ENCODE measurements at places on chromosomes 13 and 19.

DNA sequence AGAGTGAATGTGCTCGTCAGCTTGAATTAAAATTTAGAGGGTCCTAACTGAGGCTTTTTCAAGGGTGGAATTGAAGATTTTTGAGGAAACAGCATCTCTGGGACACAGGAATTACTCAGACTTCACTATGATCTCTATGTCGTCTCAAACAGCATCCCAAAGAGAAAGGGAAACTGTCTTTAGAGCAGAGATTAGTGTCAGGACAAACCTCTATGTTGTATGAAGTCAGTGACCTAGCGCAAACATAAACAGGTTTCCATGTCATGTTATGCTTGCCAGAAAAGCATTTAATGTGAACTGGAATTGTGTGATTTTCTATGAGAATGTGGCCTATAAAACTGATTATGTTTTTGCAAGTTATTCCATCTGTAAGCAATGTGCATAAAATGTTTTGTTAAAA, 573.7 kb downstream of the GPC6 start:
- DNase-seq = no peak

DNA sequence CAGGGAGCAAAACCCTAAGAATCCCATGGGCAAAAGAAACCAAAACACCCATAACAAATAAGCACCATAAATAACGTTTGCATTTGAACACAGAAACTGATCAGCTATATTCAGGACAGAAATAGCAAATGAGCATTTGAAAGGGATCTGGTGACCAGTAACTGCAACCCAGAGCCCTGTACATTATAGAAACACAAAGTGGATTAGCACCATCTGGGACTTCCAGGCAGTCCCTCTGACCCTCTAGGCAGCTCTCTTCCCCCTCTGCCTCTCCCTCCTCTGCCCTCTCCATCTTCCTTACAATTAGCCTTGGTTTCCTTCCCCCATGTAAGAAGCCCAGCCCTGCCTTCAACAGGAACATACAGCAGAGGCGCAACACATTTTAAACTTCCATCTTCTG, 215.0 kb downstream of the DCLK1 start:
- DNase-seq = no peak

- no peak for DNase-seq
Observed at GRCh38 chr13:30021611-30022010, 171.2 kb upstream of the UBL3 start.

- DNase-seq = no peak
Observed at GRCh38 chr19:14019100-14019499, 8.8 kb upstream of the RLN3 start.

GRCh38 chr13:85799097-85799582, at the start of gene SLITRK6:
TSS of gene SLITRK6 (minus strand) at chr13:85799419. CDS start at chr13:85796508, 2,911 bp downstream.
- peak; percentile 61 for DNase-seq

DNA sequence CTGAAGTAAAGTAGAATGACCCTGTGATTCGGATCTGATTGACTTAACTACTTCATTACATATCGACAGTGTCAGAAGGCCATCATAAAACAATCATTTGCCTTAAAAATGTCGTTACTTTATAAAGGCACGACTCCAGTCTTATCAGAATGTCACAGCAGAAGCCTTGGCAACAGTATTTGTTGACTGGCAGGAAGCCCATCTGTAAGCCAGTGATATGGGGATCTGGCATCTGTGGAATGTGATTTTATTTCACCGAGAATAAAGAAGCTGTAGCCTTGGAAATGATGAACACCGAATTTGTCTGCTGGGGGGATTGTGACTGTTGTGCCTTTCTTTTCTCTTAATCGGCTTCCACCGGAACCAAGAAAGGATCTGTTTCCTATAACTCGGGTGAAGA, 362.5 kb downstream of the TDRD3 start:
- no peak for DNase-seq

GRCh38 chr19:18796239-18796638, 5.1 kb upstream of the COMP start:
- no peak for DNase-seq

DNA sequence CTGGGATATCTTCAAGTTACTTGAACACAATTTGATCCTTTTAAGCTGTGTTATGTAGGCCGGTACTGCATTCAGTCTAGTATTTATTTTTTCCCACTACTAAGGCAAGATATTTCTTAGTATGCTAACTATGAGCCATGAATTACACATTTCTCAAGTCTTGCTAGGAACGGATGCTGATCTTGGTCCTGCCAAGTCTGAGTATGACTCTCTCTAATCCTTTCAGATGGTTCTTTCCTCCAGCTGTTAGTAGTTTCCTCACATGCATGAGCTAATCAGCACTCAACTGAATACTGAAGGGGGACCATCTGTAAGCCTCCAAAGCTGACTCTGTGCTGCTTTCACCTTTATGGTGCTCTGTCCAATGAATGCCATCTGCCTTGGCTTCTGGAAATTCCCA, 460.3 kb downstream of the KCTD12 start:
- no peak for DNase-seq

DNA sequence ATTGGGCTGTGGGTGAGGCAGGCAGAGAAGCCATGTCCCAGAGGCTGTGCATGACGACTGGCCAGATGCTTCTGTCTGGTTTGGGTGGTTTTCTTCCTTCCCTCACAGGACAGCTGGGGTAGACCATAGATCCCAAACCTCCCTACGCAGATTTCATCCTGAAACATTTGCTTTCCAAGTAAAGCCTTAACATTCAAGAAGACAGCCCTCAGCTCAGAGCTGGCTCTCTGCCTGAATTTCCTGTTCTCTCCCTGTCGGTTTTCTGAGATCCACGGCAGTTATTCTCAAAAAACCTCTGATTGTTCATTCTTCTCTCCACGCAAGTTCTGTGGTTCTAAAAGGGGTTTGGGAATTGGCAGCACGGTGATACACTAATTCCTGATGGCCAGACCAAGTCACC, 25.3 kb downstream of the UQCRFS1 start:
- DNase-seq = no peak

DNA sequence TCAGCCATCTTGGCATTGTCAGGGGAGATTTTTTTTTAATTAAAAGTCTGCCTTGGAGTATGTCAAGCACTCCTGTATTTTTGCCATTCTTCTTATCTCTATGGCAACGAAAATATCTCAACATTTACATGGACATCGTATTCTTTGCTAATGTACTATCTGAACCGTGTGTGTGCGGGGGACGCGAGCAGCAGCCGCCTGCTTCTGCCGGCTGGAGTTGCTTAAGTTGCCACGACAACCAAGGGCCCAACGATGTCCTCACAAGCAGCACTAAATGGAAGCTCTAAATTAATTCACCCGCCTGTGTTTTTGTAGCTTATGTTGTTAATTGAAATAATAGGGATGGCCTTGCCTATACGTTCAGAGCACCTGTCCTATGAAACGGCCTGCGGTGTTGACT, 309.5 kb downstream of the TEX29 start:
- DNase-seq = no peak

- DNase-seq = no peak
Observed at GRCh38 chr19:18049385-18049784, 37.3 kb downstream of the IL12RB1 start.

DNA sequence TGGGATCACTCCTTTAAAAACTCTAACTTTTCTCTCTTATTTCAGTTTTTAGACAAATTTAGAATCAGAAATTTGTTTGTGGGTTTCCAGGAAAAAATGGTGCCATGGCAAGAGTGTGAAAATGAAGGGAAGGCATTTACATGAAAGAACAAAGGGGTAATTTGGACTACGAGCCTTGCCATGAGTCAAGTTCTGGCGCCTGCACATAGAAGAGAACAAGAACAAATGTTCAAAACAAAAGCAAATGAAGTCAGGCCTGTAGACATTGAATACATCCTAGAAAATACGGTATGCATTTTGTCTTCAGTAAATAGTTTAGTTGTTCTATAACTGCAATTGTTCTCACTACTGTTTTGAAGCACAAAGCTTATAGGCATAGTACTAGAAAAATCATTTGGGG, 1390.5 kb downstream of the EFNB2 start:
- DNase-seq = no peak

DNA sequence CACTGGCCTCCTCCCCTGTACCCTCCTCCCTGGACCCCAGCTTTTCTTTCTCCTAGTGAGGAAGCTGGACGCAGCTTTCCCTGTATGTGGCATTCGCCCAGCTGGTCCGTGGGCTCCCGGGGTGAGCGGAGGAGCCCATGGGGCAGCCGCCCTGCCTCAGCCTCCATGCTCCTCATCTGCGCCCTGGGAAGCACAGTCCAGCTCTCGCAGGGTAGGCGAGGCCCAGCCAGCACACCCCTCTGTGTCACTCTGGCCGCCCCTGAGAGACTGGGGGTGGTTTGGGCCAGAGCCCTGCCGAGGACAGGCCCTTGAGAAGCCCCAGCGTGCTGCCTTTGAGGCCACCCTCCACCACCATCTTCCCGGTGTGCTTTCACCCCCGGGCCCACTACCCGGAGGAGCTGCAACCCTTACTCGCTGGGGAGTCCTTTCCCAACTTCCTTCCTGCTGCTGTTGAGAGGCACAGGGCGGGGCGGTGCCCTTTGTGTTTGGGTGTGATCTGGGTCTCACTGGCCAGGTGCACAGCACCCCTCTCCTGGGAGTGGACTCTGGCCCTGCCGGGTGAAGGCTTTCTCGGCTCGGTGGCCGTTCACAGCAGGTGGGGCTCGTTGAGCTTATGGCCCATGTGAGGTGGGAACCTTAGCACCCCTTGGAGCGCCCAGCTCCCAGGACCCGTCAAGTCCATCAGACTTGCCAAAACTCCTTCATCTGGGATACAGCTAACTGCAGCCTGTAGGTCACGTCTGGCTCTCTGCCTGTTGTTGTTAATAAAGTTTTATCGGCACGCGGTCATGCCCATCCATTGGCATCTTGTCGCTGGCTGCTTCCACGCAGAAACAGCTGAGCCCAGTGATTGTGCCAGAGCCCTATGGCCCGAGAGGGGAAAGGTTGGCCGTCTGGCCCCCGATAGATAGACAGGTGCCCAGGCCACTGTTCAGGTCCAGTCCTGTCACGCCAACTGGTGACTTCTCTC, 3.2 kb downstream of the NCLN start:
- no peak for DNase-seq

DNA sequence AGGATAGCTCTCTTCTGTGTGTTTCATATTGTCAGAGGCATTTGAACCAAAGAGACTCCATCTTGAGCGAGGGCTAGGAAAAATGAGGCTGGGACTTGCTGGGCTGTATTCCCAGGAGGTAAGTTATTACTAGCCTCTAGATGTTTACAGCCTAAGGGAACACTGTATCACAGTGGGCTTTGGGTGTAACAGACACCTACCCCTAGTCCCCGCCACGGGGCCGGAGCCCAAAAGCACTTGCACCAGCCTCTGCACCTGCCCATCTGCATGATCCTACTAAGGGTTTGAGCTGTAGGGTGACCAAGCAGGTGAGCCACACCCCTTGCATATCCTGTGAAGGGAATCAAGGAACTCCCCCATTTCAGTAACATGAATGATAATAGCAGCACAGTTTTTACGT, 1972.2 kb downstream of the OLFM4 start:
- DNase-seq = no peak

GRCh38 chr19:46189971-46190888, 39.3 kb upstream of the IGFL1 start:
- DNase-seq = no peak

DNA sequence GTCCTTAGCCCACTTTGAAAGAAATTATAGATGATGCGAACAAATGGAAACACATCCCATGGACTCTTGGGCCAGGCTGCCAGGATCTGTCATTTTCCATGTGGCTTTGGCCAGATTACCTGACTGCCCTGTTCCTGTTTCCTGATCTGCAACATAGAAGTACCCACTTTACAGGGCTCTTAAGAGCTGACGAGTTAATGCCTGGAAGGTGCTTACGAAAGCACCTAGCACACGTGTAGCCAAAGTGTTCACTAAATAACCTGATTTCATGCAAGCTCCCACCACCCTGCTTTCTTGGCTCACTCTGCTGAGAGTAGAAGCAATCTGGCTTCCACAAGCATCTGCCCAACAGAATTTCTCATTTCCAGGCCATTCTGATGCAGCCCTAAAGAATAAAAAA, 575.2 kb downstream of the MYO16 start:
- no peak for DNase-seq

DNA sequence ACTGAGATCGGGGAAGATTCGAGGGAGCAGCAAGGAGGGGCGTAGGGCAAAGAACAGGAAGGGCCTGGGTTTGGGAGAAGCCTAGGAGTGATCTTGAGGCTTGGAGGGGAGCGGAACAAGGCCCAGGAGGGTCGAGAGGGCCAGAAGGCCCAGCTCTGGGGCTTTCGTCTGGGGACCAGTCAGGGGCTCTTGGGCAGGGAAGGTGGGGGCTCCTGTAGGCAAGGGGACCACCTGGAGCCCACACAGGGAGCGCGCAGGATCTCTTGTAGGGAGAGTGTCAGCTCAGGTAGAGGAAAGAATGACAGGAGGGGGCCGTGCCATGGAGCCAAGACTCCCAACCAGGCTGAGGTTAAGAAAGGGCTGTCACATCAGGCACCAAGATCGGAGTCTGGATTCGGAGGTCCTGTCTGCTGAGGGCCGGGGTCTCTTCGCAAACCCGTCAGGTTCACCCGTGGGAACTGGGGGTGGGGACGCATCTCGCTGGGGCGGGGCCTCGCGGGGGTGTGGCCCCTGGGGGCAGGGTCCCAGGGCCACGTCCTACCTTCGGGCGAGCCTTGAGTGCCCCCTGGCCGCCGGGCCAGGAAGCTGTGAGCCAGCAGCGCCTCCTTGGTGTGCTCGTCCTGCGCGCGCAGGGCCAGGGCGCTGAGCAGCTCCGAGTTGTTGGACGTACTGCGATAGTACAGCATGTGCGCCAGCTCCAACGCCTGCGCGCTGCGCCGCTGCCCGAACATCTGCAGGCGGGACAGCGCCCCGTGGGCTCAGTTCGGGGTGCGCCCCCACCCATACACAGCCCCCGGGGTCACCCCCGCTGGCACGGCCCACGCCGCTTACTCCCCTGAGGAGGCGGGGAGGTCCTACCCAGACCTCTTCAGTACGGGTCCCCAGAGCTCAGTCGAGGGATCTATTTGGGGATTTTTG, 8.4 kb downstream of the EMP3 start:
- DNase-seq = peak; percentile 90

- DNase-seq = no peak
Observed at GRCh38 chr13:24894972-24895300, 131.0 kb downstream of the RNF17 start.

GRCh38 chr19:14371301-14371821, 9.9 kb upstream of the ADGRE5 start:
- no peak for DNase-seq

DNA sequence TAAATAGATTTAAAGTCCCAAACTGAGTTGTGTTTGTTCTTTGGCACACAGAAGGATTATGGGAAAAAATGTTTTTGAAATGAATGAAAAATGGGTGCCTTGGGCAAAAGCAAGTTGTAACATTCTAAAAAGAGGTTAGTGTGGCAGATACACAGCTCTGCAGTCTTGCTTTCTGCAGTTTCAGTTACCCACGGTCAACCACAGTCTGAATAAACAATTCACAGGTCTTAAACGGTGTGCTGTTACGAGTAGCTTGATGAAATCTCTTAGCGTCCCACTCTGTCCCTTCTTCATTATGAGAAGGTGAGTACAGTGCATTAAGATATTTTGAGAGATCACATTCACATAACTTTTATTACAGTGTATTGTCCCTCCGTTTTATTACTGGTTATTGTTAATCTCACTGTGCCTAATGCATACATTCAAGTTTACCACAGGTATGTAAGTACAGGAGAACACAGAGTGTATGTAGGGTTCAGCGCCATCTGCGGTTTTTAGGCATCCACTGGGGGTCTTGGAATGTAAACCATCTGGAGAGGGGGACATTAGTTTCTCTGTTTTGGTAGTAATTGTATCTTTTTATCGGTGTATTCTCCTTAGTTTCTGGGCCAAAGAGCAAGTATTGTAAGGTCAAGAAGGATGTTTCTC, 8.1 kb downstream of the FARP1 start:
- no peak for DNase-seq

Data from HEK293T (cell line).